Activated T-helper 1 cell treated with anti-CD3 and anti-CD28 coated beads, Interleukin-12 subunit alpha, Interleukin-12 subunit beta, Interleukin-2, Interleukin-4 antibody, amounts not matched to agents 30 ng/mL and 10 ng/mL and 1 ng/mL, durations not matched to agents 14 hours and 24 hours and 36 hours (primary cell): ENCODE measurements at places on chromosomes 16 and 17. TPM values are rescaled to one million over a fixed set of nuclear protein-coding genes. Genes with fewer than 3 reads are reported as not detected.

DNA sequence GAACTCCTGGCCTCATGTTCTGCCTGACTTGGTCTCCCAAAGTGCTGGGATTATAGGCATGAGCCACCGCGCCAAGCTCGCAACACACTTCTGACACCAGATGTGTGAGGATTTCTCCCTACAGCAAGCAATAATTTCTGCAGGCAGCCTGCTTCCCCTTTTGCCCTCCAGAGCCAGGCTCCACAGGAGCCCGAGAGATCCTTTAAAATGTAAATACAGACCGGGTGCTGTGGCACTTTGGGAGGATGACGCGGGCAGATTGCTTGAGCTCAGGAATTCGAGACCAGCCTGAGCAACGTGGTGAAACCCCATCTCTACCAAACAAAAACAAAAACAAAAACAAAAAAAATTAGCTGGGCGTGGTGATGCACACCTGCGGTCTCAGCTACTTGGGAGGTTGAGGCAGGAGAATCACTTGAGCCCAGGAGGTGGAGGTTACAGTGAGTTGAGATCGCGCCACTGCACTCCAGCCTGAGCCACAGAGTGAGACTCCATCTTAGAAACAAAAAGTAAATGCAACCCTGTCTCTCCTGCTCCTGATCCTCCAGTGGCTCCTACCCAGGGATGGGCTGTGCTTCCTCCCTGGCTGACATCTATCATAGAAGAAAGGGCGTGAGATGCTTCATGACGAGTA is 14.7 kb downstream of the C16orf96 start:
- no peak overlapping the region for H3K27ac ChIP-seq
- no peaks in the 10 kb centered on the region for H3K4me1 ChIP-seq
- peaks cover 4% of the 10 kb centered on the region for H3K27me3 ChIP-seq
- no peaks in the 10 kb centered on the region for H3K36me3 ChIP-seq
- H3K4me3 ChIP-seq = no peak overlapping the region

DNA sequence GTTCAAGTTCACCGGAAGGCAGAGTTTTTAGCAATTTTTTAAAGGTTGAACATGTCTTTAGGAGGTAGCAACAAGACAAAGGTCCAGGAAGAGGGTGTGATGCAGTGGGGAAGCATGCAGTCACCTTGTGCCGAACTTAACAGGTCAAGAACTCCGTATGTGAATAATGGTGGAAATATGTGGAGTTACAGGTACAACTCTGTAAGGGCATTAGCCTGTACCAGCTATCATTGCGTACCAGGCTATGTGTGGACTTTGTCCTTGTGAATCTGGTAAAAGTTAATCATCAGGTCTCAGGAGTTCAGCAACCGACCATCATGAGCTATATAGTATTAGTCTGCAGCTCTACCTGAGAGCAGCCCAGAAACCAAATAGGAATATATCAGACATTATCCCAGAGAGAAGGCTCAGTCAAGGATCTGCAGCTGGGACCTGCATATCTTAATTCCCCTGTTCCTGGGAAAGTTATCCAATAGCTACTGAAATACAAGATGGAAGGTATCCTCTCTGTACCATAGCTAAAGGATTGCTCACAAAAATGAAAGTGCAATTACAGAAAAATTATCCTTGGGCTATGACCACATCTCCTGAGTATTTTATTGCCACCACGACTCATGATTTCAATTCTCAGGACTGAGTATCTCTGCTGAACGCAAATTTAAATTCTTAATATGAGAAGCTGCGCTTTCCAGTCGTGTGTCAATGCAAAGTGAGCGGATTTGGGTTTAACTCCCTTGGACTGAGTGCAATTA is 469.3 kb downstream of the CDH13 start:
- H3K4me1 ChIP-seq = no peaks in the 10 kb centered on the region
- H3K4me3 ChIP-seq = no peak overlapping the region
- H3K27me3 ChIP-seq = no peaks in the 10 kb centered on the region
- no peaks in the 10 kb centered on the region for H3K36me3 ChIP-seq
- DNase-seq = no peak

DNA sequence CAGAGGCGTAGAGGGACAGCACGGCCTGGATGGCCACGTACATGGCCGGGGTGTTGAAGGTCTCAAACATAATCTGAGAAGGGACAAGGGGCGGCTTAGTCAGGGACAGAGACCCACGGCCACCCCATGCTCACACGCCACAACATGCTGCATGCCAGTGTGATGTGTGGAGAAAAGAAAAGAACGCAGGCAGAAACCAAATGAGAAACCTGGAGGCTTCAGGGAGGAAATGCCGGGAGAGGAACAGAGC is 1.1 kb downstream of the ACTG1 start:
- H3K27me3 ChIP-seq = no peaks in the 10 kb centered on the region
- H3K4me3 ChIP-seq = peak overlapping the region; percentile 100
- DNase-seq = no peak
- peaks cover 43% of the 10 kb centered on the region for H3K36me3 ChIP-seq
- peak overlapping the region; percentile 94 for H3K27ac ChIP-seq

- H3K27me3 ChIP-seq = no peaks in the 10 kb centered on the region
- peaks cover 3% of the 10 kb centered on the region for H3K36me3 ChIP-seq
- no peak for DNase-seq
Observed at GRCh38 chr17:4150096-4150495, 7.1 kb downstream of the CYB5D2 start.

DNA sequence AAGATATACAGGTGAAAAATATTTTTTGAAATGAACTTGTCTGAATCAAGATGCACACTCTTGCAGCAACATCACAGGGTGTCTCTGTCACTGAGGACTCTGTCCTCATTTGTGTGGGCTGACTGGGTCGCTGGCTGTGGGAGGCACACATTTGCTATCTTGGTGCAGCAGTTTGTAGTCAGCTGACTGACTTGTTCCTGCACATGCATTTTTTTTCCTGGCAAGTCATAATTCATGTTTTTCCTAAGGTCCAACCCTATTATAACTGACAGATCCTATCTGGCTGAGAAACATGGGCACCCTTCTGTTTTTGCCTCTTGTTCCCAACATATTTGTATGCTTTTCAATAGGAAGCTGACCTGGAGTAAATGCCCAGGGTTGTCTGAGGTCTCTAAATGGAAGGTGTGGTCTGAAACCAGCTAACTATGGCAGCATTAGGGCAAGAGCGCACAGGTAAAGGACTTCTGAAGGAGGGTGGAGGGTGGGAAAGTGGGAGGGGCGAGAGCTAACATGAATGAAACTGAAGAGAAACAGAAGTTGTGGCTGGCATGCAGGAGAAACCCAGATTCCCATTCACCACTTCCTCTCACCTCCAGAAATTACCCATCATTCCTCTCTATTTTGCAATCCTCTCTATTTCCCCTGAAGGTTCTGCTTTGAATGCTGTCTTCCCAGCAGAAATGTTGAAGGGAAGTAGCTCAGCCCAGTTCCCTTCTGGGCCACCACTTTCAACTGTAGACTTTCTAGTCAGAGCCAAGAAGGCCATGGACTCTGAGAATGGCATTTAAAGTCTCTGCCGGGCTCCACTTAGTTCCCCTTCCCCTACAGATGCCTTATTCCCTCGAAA is 166.1 kb downstream of the PRKCA start:
- H3K36me3 ChIP-seq = peaks cover 20% of the 10 kb centered on the region
- peak overlapping the region; percentile 63 for H3K4me3 ChIP-seq
- H3K27ac ChIP-seq = peak overlapping the region; percentile 95
- H3K27me3 ChIP-seq = no peaks in the 10 kb centered on the region
- no peak for DNase-seq
- peaks cover 77% of the 10 kb centered on the region for H3K4me1 ChIP-seq

The CD300LF gene
- total RNA-seq = not detected in 2 replicates

The NLRP1 gene
- 26.0 and 29.6 TPM in 2 replicates for total RNA-seq
